T-helper 17 cell (primary cell): ENCODE measurements at places on chromosomes 2 and 18.
A peak's percentile ranks its signal among the peaks of the same experiment; 100 is the strongest.

- DNase-seq: no peak
Observed at GRCh38 chr18:60508108-60508507, 135.5 kb upstream of the MC4R start.

- no peak for DNase-seq
Observed at GRCh38 chr18:48193521-48194492, 215.4 kb downstream of the ZBTB7C start.

GRCh38 chr2:15640261-15640711 lies 48.6 kb downstream of the DDX1 start:
- no peak for DNase-seq

DNA sequence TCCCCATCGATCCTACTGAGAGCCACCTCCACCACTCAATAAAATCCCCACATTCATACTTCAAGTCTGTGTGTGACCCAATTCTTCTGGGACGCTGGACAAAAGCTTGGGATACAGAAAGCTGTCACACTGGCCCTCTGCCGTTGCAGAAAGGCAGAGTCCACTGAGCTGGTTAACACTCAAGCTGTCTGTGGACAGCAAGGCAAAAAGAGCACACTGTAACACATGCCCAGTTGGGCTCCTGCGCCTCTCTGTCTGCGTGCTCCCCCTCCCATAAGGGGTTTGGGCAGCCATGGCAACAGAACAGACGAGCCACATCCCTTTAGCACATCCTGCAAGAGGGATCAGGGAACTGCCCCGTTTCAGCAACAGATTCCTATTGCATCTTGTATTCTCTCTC lies 106.9 kb upstream of the RGPD4 start:
- DNase-seq: no peak

DNA sequence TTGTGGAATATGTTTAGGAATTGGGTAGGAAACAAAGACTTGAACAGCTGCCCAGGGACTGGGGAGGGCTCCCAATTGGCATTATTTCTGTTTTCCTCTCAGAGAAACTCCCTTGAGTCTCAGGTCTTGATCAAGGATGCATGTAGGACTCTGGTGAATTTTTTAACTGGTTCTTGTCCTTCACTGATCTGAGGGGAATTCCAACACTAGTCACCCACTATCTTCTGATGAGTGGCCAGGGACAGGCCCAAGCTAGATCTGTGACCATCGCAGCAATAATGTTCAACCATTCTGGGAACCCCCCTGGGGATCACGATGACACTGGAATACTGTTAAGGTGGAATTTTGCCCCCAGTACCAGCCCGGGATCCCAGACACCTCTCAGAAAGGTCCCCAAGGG lies 132.0 kb downstream of the SH3BP4 start:
- DNase-seq: no peak

DNA sequence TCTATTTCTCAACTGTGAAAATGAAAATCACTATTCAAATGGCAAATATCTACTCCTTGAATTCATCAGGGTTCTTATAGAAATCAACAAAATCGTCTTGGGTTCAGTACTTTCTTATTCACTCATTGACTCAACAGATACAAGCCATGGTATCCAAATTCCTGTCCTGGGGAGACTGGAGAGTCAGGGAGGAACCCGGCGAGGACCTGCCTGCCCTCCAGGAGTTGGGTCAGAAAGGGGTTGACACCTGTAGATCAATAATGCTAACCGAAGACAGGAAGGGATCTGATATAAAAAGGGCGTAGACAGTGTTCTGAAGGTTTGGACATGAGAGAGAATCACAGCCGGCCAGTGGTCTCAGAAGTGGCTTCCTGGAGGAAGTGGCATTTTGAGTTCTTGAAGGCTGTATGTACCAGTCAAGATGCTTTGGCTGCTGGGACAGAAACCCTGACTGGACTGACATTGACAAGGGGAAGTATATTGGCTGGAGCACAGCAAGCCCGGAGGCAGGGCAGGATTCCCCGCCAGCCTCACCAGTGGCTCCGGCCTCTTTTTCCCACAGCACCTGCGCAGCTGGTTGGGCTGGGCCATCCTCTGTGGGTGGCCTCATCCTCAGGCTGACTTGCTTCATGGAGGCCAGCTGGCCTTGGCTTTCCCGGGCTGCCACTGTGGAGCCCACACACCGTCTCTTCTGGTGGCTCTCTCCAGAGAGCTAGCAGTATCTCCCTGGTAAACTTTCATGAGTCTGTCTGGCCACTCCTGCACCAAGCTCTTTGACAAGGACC lies 3.0 kb downstream of the LRRFIP1 start:
- no peak for DNase-seq

DNA sequence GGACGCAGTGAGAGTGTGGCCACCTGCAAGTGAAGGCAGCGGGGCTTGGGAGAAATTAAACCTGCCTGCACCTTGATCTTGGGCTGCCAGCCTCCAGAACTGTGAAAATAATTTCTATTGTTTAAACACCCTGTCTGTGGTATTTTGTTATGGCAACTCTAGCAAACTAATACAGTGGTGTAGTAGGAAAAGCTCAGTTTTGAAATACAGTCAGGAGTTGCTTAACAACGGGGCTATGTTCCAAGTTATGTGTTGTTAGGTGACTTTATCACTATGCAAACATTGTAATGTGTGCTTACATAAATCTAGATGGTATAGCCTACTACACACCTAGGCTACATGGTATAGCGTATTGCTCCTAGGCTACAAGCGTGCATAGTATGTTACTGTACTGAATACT lies 93.4 kb upstream of the FN1 start:
- DNase-seq: no peak

DNA sequence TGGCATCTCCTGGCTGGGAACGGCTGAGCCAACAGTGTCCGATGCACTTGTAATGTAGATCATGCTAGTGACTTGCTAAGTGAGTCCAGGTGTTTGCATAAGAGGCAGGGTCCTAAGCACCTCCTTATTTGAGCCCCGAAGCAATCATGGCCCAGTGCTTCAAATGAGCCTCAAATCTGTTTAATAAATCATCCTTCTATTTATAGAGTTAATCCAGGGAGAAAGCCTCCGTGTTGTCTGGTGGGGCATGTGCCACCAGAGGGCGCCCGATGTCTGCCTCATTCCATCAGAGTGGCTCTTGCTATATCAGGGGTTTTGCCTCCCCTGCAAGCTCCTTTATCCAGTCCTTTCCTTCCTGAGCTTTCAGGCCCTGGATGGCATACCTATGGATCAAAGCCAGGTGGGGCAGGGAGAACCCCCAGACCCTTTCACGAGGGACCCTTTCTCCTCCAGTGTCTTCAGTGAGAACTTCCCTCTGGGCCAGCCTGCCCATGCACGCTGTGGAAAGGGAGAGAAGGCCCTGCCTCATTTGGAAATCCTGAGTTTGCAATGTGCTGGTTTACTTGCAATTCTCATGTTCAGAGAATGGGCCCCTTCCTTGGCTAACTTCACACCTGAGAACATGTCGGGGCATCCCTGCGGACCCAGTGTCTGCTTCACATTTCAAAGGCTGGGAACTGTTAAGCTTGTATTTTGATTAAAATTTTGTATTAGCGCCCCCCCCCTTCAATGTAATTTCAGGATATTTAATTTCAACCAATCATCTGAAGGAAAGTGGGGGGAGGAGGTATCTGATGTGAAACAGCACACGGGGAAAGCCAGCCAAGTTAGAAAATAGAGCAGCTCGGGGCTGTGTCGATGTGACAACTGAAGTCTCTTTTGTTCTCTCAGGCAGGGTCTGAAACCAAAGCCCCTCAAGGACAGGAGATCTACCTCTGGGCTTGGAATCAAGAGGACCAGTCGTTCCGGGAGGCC lies 39.7 kb downstream of the RDH14 start:
- peak; percentile 48 for DNase-seq

DNA sequence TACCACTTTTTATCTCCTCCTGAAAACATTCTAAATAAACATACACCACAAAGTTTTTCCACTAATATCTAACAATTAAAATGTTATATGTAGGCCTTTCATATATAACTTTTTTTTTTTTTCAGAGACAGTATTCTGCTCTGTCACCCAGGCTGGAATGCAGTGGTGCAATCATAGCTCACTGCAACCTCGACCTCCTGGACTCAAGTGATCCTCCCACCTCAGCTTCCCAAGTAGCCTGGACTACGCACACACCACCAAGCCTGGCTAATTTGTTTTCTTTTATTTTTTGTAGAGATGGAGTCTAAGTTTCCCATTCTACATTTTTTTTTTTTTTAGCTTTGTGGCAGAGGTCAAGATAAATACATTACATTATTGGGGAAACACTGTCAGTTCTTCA lies 1612.6 kb upstream of the NXPH2 start:
- DNase-seq: no peak

GRCh38 chr2:174568425-174568824 lies 29.2 kb downstream of the WIPF1 start:
- DNase-seq: no peak

- DNase-seq: no peak
Observed at GRCh38 chr2:15980605-15981098, 40.3 kb downstream of the MYCN start.

GRCh38 chr2:59752512-59752911 lies 800.9 kb downstream of the BCL11A start:
- no peak for DNase-seq

GRCh38 chr2:234955971-234956509 lies 4.2 kb downstream of the SH3BP4 start:
- DNase-seq: no peak

- no peak for DNase-seq
Observed at GRCh38 chr18:396251-396555, 104.3 kb downstream of the COLEC12 start.

DNA sequence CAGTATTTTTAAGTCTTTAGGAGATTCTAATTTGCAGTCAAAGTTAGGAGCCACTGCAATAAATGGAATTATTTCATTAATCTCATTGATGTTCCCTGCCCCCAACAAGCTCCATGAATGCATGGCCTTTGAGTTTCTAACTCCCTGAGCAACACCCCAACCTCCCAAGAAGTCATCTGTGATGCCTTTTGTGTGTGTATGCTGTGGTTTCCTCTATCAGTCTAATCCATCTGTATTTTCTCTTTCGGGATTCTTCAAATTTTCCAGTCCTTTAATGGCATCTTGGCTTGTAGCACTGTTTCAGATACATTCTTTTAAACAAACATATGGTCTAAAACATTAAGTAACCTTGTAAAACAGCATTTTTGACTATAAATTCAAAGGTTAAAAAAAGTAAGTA lies 16.8 kb downstream of the SERPINB10 start:
- no peak for DNase-seq

DNA sequence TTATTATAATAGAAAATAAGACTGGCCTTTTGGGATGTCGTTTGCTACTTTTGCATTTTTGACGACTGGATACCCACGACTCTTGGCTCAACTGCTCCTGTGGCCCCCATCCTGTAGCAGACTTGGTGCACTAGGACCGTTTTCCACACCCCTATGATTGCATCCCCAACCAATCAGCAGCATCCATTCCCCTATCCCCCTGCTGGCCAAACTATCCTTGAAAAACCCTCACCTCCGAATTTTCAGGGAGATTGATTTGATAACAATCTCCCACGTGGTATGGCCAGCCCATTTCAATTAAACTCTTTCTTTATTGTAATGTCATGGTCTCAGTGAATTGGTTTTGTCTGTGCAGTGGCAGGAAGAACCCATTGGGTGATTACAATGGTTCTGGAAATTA lies 37.9 kb upstream of the TTR start:
- DNase-seq: no peak

DNA sequence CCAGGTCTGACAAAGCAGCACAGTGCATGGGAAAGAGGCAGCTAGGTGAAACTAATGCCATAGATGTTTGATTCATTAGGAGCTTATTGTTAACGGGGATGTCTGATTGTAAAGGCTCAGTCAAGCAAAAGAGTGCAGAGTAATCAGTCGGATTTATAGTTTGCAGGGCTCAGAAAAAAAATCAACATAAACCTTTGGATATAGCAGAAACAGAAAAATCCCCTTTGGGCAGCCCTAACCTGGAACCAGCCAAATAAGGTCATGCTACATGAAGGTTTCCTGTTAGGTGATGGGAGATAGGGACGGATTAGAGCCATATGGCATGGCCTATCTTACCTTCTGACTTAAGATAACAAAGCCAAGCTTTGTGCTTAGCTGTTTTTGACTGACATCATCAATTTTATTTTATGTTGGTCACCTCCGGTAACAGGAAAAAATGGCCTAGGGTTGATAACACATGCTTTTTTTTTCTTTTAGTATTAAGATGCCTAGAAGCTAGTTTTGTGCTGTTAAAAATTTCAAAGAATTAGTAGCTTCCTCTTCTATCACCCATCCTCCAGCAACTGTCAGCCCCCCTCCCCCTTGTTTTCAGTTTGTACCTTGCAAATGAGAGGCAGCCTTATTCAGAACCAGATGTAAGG lies 60.7 kb upstream of the ZEB2 start:
- DNase-seq: no peak

DNA sequence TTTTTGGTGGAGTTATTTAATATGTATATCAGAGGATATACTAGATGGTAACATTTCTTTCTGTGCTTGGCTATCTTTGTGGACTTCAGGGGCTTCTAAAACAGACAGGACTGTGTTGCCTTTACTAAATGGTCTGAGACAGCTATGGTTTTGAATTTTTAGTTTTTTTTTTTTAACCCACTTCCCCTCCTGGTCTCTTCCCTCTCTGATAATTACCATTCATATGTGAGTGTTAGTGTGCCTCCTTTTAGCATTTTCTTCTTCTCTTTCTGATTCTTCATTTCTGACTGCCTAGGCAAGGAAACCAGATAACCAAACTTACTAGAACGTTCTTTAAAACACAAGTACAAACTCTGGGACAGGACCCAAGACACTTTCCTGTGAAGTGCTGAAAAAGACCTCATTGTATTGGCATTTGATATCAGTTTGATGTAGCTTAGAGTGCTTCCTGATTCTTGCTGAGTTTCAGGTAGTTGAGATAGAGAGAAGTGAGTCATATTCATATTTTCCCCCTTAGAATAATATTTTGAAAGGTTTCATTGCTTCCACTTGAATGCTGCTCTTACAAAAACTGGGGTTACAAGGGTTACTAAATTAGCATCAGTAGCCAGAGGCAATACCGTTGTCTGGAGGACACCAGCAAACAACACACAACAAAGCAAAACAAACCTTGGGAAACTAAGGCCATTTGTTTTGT lies 52.7 kb downstream of the SMAD4 start:
- no peak for DNase-seq

DNA sequence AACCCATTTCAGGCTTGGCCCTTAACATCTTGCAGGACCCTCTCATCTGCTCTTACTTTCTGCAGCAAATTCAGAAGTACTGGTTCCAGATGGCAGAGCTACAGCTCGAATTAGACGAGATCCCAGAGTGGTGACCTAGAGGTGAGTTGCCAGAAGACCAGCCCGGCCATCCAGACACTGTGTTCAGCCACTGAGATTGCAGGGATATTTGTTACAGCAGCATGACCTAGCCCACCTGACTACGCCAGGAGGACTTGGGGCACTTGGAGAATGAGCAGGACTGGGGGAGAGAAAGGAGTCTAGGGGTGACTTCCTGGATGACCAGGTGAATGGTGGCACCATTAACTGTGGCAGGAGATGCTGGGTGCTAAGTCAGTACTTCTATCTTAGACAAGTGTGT lies 67.2 kb upstream of the ID2 start:
- no peak for DNase-seq

- DNase-seq: no peak
Observed at GRCh38 chr2:6922201-6922656, 5.0 kb downstream of the RNF144A start.

DNA sequence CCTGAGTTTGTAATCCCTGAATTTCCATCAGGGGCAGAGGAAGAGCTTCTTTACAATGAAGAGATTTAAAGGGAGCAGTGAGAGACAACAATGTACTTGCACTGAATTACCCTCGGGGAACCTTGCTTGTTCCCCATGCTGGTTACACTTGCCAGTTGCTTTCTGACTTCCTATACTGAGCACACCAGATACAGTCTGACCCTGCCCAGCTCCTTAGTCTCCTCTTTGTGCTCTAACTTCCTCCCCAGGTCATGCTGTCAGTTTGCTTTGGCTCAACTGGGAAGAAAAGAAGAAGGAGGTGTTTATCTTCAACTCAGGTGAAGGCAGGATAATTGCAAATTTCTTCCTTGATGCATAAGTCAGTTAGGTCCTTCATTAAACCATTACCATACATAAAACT lies 658.4 kb downstream of the NYAP2 start:
- no peak for DNase-seq
